ENCODE measurements at places on chromosomes 13 and 19.
A peak's percentile ranks its signal among the peaks of the same experiment; 100 is the strongest.

GRCh38 chr13:63086286-63086685, 1670.6 kb upstream of the PCDH20 start:
- DNase-seq = no peak

DNA sequence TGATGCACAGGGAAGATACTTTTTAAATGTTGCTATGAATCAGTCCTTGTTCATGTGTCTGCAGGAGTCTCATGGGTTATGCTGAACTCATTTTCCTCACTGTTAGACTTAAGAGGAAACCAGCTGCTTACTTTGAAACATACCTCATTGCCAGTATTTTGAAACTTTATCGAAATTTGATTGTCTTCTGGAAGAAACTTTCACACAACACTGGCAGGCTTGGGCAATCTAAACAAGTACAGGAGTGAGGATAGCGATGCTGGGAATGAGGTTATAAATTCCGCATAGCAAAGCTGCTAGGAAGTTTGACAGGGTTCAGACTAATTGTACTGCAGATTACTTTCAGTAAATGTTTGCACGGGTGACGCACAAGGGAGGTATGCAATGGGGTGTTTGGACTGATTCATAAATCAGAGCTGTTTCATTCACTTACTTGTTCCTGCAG, 245.7 kb downstream of the DNAJC15 start:
- DNase-seq = no peak

GRCh38 chr13:59771272-59771671, 392.5 kb downstream of the DIAPH3 start:
- no peak for DNase-seq

DNA sequence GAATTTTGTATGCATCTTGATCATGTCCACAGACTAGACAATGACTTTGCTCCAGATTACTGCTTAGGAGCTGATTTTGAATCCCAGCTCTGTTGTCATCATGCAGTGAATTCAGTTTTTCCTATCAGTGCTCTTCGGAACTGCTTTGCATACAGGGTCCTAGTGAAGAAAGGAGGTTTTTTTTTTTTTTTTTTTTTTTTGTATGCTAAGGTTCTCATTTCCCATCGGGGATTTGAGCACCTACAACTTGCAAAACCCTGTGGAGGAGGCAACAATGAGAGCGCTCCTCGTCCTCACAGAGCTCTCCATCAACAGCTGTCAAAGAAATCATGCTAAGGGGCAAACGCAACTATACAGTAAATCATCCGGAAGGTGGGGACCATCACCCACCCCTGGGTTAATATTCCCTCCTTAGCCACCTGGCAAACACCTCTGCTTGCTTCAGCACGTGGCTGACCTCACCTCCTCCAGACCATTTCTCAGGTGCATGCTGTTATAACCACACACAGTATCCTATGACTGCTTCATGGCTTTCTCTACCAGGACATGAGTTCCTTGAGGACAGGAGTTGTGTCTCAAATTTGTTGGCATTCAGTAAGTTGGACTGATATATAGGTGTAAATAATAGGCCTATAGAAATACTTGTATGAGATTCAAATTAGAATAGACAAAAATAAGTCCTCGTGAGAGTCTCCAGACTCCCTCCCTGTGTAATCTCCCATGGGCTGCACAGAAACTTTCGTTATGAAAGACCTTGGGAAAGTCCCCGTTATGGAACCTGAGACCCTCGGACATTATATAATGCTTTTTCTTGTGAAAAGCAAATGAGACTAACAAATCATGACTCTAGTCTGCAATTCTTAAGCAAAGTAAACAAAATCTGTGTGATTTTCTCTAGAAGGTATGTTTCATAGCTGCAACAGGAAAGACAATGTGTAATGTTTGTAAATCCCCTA, 113.8 kb downstream of the KATNAL1 start:
- no peak for DNase-seq

- DNase-seq = no peak
Measured at GRCh38 chr13:21450936-21451335, 8.2 kb downstream of the ZDHHC20 start.

DNA sequence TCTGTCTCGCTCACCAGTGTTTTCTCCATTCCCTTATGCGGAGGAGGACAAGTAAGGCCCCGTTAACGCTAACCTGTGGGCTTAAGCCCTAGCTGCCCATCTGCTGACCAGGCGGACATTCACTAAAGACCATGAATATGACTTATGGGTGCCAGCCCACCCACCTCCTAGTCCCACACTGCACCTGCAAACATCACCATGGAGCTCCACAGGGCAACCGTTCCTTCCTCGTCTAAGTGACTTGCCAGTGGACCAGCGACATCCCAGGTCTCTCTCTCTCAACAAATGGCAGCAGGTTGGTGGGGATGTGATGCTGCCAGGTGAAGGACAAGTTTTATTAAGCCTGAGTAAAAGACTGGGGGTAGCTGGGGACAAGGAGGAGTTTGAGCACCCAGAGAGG, 55.2 kb downstream of the CCDC70 start:
- no peak for DNase-seq

DNA sequence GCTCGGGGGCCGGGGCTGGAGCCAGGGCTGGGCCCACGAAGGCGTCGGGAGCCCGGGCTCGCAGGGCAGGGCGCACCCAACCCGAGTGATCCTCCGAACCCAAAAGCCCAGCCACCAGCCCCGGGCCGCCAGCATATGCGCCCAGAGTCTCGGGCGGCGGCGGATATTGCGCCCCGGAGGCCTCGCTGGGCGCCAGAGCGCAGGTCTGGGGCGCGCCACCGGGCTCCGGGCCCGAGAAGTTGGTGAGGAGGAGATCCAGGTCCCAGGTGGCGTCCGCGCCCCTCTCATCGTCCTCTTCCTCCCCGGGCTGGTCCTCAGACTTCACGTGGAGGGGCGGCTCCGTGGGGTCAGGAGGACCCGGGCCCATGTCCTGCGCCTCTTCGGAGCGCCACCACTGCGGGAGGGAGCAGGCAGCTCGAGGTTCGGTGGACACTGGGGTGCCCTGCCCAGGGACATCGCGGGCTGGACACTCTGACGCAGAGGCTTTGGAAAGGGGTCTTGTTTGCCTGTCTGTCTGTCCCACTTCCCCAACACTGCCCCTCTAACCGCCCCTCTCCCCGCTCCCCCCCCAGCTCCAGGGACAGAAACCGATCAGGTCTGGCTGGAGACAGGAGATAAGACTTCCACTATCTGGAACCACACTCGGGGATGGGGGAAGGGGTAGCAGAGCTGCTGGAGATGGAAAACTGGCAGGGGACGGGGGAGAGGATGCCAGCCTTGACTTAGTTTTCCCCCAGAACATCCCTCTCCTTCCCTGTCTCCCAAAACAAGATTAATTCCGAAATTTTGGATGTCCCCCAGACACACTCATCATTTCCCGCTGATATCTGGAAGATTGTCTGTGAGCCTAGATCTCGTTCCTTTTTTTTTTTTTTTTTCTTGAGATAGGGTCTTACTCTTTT, 1.0 kb downstream of the KLF1 start:
- no peak for DNase-seq

DNA sequence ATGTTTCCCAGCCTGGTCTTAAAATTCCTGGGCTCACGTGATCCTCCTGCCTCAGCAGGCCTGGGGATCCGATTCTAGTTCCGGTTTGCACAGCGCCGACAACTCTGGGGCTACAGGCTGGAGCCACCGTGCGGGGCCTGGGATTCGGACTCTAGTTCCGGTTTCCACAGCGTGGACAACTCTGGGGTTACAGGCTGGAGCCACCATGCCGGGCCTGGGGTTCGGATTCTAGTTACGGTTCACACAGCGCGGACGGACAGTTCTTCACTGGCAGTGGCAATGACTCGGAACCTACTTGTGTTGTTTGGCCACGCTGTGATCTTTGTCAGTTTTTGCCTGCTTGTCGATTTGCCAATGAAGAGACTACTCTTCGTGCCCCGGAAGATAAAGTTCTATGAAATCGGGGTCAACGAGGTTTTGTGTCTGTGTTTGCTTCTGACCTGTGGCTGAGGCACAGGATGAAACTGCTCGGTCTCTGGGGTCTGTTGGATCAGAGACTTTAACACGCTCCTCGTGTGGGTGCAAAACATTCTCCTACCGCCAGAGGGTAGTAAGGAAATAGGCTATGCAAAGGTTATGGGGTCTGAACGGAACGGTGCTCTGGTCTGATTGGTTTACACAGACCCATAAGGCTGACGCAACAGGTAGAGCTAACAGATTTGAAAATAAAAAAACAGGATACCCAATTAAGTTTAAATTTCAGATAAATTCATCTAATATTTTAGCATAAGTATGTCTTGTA, 12.1 kb upstream of the ZSCAN1 start:
- peak; percentile 39 for DNase-seq

- no peak for DNase-seq
Measured at GRCh38 chr13:79485014-79485811, 4.3 kb downstream of the NDFIP2 start.

- DNase-seq = no peak
Measured at GRCh38 chr13:44249431-44249836, 124.2 kb upstream of the SERP2 start.

Measured in NCI-H2029 (cell line).